ENCODE measurements at places on chromosomes 2 and 18.

GRCh38 chr2:20657522-20658235 is 6.8 kb upstream of the HS1BP3 start:
- DNase-seq = no peak

DNA sequence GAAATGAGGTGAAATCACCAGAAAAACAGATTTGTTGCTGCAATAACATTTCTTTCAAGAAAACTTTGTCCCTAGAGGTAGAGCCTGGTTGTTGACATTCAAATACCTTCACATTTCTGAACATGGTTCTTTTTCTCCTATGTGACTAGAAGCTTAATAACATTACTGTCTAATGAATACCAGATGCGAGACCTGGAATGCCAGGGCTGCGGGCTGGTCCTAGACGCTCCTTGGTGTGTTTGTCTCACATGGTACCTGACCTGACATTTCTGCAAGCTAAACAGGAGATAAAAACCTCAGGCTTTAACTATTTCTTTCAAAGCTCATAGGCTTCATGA is 38.5 kb downstream of the ACKR3 start:
- DNase-seq = no peak

GRCh38 chr2:62296034-62296831 is 100.3 kb downstream of the B3GNT2 start:
- no peak for DNase-seq

DNA sequence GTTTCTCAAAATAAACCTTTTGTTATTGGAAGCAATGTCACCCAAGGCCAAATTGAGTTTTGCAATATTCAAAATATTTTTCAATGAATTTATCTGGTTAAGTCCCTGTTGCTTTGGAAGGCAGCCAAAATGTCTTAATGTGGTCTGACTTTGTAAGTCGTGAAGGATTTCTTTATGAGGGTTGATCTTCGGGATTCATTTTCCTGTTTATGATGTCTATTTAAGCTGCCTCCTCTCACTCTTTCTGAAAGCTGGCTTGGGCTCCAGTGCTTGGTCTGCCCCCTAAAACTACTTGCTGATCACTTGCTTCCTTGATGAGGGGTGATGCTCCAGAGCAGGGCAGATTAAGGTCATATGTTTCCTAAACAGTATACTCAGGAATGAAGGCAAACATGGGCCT is 141.1 kb downstream of the ANTXR1 start:
- no peak for DNase-seq

DNA sequence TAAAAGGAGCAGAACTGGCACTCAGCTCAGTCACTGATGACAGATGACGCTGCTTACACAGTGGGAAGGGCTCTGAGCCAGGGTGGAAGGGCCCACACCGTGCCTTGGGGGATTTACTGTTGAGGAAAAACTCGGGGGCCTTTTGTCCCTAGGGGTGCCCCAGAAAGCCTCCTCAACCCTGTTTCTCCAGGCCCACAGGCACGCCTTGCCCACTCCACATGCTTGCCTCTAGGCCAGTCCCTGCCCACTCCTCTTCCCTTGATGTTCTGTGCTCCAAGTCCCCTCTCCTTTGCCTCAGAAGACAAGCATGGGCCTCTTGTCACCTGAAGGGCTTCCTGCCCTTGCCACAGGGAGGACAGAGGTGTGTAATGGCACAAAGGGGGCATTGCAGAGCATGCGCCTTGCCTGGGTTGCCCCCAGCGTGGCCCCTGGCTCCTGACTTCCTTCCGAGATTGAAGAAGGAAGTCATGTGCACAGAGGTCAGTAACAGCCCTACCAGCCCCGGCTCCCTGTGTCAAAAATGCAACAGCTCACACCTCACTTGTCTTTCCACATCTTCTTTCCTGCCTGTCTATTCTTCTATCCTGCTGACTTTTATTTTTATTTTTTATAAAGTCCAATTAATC is 65.1 kb downstream of the LIPG start:
- no peak for DNase-seq

- no peak for DNase-seq
These were observed 15.2 kb downstream of the NPAS2 start for GRCh38 chr2:100835006-100835659.

GRCh38 chr18:3126457-3127097 is 93.2 kb downstream of the MYOM1 start:
- DNase-seq = no peak

DNA sequence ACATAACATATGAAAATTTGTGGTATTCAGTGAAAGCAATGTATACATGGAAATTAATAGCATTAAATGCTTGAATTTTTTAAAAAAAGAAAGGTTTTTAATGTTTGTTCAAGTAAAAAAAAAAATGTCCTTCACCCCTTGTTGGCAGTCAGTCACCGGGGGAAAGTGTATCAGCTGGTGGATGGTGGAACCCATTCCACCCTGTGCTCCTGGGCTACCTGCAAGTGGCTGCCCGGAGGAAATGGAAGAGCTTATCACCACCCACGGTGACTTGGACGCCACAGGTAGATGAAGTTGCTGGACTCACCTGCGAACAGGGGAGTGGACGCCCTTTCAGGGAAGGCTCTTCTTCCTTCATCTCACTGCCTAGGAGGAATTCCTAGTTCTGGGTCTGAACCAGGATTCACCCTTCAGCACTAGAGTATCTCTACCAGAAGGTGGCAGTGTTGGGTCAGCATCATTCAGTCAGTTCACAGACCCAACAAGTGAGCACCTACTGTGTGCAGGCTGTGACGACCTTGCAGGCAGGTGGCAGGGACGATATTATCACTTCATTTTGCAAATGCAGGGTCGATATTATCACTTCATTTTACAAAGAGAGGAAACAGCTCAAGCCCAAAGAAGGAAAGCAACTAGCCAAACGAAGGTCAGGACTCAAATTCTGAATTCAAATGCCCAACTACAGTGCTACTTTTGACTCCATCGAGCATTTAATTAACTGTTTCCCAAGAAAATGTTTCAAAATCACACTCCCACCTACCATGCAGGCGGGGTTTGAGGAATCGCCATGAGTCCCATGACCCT is 35.8 kb downstream of the CIB4 start:
- DNase-seq = peak; percentile 53

DNA sequence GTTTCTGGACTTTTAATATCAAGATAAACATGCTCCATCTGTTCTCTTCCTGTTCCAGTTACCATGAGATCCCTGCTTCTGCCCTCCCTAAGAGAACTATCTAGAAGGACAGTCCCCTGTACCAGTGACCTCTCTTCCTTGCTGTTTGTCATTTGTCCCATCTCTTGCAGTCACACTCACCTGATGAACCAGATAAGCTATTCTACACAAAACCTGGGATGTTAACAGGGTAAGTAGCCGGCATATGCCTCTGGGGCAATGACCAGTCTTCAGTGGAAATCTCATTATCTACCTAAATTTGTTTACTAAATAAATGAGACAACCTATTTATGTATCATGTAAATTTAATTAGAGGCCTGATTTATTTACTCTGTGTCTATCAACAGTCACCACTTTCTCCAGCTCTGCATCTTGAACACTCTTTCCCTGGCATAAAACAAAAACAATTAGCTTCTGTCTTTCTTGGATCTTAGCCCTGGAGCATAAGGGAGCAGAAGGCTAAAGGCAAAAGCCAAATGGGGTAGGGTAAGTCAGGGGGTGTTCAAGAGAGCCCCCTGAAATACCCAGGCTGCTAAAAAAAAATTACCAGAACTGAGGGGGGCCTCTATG is 337.7 kb downstream of the ALK start:
- no peak for DNase-seq

- no peak for DNase-seq
These were observed 180.4 kb downstream of the NEDD4L start for GRCh38 chr18:58224425-58224750.

GRCh38 chr2:218060118-218060517 is 8.9 kb upstream of the RUFY4 start:
- no peak for DNase-seq

GRCh38 chr2:100820523-100821254 is 750 bp downstream of the NPAS2 start:
- DNase-seq = no peak

- DNase-seq = no peak
These were observed 50.6 kb upstream of the MAPRE2 start for GRCh38 chr18:34990597-34990996.

DNA sequence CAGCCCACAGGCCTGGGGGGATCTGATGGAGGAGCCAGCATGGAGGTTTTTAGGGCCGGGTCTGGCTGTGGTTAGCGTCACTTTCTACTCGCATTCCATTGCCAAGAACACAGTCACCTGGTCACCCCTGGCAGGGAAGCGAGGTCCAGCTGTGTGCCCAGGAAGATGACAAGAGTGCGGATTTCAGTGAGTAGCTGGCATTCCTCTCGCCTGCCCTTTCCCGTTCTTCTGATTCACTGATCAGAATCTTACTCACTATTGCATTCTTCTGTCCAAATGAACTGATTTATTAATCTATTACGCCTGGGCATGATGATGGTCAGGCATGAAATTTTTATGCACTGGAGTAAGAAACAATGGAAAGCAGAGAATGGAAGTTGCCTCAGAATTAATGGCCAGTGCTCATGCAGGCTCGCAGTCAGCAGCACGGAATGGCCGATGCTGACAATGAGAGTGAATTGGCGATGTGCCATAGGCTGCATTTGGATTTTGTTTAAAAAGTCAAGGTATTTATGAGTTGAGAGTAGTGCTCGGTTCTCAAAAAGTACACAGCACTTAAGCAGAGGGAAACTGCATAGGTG is 76.4 kb upstream of the MGAT5 start:
- peak; percentile 49 for DNase-seq

DNA sequence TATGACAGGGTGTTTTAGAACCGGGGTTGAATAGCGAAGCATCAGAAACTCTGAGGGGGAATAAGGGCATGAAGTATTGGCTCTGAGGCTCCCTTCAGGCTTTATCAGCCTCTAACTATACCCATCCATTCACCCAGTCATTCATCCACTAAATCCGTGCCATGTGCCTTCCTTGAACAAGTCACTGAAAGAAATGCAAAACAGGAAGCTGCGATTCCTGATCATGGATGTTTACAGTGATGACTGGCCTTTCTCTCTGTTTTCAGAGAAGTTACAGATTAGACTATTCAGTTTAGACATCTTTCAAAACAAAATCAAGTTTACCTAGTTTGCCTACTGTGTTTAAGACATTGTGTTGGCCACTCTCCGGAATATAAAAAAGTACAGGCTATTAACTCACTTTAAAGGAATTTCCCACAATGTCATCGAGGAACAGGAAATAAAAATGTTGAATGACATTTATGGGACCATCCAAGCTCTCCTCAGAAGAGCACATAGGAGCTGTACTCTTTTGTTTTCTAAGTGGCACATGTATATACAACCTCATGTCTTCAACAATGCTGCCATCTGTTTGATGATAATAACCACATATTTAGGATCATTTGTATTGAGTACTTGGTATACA is 43.8 kb upstream of the SLC14A1 start:
- peak; percentile 27 for DNase-seq

DNA sequence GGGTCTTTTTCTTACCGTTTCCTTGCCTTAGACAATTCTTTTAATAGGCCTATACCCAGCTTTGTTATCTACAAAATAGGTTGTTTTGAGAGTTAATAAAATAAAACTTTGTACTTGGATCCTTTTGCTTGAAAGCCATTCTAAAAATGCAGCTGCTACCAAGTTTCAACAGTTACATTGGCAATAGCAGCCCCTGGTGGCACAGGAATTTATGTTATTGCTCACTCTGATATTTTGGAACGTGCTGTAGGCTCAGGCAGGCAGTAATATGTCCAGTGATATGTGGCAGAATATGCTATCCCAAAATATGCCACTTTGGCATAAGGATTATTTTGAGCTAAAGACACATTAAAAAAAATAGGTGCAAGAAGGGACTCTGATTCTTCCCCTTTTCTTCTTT is 6.7 kb upstream of the COMMD1 start:
- DNase-seq = peak; percentile 11

- DNase-seq = no peak
These were observed 550.9 kb downstream of the ADCYAP1 start for GRCh38 chr18:1455605-1456004.

DNA sequence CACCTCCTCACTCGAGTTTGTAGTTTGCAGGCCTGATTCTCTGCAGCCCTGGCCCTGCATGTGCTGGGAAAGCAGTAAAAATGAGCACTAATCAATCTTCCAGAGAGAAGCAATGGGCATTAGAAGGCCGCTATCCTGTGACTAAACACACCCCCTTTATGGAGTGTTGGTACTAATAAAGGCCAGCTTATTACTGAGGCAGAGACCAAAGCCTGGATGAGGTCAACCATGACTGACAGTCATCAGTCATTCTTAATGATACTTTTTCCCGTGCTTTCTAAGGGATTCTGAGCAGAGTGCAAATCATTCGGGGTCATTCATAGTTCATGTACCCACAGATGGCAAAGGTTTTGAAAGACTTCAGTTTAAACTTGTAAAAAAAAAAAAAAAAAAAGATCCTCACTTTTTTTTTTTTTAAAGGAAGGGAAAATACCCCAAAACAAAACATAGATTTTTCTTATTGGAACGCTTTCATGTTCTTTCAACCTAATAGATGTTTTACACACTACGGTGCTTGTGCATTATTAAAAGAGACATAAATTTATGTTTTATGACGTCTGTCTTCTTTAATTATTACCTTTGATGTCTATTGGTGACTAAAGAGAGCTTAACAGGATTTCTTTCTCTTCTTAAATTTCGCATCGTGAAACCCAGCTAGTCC is 13.2 kb downstream of the TSHZ1 start:
- peak; percentile 99 for DNase-seq

DNA sequence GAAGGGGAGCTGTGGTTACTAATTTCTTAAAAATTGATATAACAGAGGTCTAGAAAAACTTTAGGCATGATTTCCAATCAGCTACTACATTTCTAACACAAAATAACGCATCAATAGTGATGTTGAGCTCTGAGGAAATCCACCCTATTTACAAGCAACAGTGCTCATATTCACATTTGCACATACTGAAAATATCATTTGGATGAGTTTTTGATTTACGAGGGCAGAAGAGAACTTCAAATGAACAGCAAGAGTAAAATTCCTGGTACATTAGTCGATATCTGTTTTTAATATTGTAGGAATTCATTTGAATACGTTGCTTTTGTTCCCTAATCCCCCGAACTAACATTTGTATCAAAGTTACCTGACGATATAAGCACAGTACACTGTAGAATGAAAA is 761.0 kb upstream of the POU3F3 start:
- DNase-seq = no peak

- DNase-seq = peak; percentile 42
These were observed 72.9 kb downstream of the QPCT start for GRCh38 chr2:37417321-37417720.

GRCh38 chr18:64110692-64111480 is 38.0 kb downstream of the LINC00305 start:
- DNase-seq = peak; percentile 91

GRCh38 chr2:172021955-172022354 is 22.2 kb downstream of the METAP1D start:
- DNase-seq = peak; percentile 61

- DNase-seq = peak; percentile 50
These were observed 93.8 kb downstream of the EPB41L3 start for GRCh38 chr18:5449858-5450509.

GRCh38 chr2:61575447-61575859 is 37.3 kb upstream of the XPO1 start:
- DNase-seq = no peak

DNA sequence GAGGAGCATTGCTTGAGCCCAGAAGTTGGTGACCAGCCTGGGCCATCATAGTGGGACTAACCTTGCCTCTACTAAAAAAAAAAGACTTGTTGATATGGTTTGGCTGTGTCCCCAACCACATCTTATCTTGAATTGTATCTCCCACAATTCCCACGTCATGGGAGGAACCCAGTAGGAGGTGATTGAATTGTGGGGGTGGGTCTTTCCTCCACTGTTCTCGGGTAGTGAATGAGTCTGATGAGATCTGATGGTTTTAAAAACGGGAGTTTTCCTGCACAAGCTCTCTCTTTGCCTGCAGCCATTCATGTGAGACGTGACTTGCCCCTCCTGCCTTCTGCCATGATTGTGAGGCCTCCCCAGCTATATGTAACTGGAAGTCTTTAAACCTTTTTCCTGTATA is 47.0 kb downstream of the PROC start:
- no peak for DNase-seq

All from NCI-H69 (cell line).